Endothelial cell of umbilical vein (primary cell): ENCODE measurements at places on chromosomes 1 and 21. TPM values are rescaled to one million over a fixed set of nuclear protein-coding genes. Genes with fewer than 3 reads are reported as not detected.

Gene TRIM67
- total RNA-seq: not detected in 2 replicates

GRCh38 chr1:226425004-226425378 lies 17.1 kb upstream of the PARP1 start:
- DNase-seq: no peak

DNA sequence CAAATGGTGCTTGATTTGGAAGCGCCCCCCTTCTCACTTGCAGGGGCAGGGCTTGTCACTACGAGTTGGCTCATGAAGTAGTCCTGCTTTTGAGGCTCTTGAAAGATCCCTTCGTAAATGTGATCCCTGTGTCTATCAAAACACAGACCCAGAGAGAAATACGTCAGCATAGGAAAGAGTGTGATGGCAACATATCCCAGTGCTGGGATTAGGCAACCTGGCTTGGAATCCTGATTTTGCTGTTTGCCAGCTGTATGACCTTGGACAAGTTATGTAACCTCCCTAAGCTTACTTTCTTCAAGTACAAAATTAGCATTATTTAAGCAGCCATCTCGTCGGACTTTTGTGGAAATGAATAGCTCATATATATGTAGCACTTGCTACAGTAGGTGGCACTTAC lies 228.4 kb downstream of the ATG4C start:
- DNase-seq: no peak

Gene CD5L
- not detected in 2 replicates for total RNA-seq

Gene OPTC
- total RNA-seq: not detected in 2 replicates

- no peak for DNase-seq
Observed at GRCh38 chr21:34907461-34908418, 141.4 kb downstream of the RUNX1 start.

DNA sequence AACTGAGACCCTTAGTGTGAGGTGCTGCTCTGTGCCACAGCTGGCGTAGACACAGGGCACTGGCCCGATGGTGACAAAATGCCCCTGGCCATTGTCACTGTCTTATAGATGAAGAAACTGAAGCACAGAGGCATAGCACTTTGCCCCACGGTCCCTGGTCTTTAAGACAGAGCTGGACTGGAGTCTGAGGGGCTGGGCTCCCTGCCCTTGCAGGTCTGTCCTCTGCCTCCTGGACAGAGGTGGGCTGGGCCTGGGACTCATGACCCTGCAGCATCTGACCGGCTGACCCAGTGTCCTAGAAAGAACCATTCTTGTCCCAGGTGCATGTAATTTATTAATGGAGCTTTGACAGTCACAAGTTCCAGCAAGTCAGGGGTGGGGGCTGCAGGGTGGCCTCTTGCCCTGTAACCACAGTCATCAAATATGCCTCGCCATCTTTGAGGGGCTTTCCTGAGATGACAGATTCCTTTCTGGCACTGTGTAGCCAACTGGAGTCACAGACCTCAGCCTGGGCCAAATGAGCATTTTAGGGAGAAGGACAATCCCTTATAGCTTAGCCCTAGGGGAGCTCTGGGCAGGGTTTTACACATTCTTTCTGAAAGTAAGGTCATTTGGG lies 6.1 kb downstream of the SLFNL1 start:
- DNase-seq: no peak

GRCh38 chr1:187460093-187460492 lies 631.3 kb downstream of the PLA2G4A start:
- no peak for DNase-seq

DNA sequence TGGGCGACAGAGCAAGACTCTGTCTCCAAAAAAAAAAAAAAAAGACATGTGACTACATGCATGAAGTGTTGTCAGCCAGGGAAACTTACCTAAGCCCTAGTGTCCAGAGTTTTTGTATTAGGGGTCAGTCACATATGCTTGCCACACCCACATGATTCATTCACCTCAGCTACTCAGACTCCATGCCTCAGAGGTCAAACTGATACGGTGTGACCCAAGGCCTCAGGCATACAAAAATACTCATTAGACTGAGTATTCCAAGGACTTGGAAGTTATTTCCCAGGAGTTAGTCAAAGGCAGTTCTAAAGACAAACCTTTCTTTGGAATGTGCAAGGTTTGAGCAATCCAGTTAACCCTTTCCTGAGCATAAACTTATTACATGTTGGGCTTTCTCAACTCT lies 6.3 kb upstream of the TRIM33 start:
- no peak for DNase-seq

- DNase-seq: no peak
Observed at GRCh38 chr1:162893612-162893908, 32.6 kb upstream of the CCDC190 start.

DNA sequence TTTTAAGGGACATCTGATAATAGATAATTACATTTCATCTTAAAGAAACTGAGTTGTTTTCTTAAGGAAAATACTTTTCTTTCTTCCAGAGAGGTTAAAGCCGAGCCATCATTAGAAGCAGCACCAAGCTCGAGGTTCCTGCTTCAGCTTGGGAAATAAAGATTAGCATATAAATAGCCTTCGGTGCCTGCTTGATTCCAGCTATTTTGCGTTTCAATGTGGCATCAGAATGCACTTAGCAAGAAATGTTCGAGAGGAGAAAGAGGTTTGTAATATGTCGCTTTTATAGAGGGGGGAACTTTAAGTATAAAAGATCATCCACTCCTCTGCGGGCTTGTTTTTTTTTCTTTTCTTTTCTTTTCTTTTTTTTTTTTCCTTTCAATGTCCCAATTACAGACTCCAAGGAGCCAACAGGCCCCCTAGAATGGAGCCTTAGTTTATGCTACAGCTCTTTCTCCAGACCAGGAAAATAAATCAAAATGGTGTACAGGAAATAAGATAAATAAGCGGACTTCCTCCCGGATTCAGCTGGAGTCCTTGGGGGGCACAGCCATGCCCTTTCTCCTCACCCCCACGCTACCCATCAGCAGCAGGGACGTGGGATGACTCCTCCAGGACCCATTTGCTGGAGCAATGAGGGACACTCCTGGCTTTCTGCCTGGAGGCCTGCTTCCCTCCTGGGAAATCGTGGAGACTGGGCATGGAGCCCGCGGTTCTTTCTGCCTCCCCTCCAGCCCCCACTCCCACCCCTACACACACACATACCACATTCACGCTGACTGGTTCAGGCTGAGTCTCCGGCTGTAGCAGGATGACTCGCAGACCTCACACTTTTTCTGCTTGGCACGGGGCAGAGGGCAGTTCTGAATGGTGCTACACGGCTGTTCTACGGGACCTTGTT lies 131.6 kb downstream of the RRAGC start:
- DNase-seq: peak; percentile 99

Gene PCNX2
- 6.6 and 7.6 TPM in 2 replicates for total RNA-seq

Gene OR10Z1
- not detected in 2 replicates for total RNA-seq

DNA sequence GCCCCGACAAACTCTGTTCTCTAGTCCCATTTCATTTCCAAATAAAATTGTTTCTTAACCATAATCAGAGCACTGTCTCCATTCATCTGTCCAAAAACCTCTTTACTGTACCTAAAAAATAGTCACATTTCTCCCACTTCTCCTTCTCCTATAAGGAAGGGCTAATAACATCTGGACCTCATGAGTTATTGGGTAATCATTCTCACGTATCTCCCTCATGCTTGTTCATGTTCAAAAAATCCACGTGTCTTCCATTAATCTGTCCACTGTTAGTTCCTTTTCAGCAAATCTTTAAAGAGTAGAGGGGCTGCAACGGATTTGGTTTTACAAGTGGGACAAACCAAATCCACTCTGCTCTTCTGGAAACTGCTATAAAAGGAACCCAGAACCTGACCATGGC lies 1418.8 kb downstream of the MRPL39 start:
- DNase-seq: no peak

Gene PLCH2
- total RNA-seq: 0.31 and 0.32 TPM in 2 replicates

DNA sequence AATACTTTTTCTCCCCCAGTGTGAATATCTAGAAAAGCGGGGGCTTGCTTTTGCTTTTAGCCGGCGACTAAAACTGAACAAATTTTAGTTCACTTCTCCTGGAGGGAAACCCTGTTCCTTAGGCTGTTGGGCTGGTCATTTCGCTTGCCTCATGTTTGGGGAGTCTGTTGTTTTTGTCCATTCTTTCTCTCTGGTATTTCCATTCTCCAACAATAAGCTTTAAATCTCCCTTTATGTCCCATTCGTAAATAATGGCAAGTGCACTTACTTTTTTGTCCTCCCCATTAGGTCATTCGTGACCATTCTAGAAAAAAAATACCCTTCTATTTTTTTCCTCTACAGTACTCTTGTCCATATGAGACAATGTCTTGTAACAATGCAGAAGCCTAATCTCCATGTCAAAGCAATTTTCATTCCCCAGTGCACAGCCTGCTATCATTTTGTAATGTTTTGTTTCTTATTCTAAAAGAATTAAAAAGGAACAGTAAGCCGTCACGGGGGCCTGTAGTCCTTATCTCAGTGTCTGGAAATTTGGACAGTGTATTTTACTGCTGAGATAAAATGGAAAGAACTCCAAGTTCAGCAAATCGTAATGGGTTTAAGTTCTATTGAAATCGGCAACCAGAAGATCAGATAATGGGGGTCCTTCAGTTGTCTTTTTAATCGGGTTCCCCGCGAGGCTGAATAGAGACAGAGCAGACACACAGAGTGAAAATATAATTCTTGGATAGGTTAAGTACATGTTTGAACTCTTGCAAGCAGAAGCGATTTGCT lies 21.8 kb downstream of the PROX1 start:
- DNase-seq: no peak

GRCh38 chr21:32886339-32886738 lies 114.8 kb upstream of the PAXBP1 start:
- DNase-seq: no peak

GRCh38 chr1:96465441-96465840 lies 256.1 kb upstream of the PTBP2 start:
- DNase-seq: no peak

- DNase-seq: no peak
Observed at GRCh38 chr1:87291107-87291506, 37.6 kb upstream of the LMO4 start.

- peak; percentile 85 for DNase-seq
Observed at GRCh38 chr1:68120136-68120791, 69.8 kb upstream of the DIRAS3 start.

GRCh38 chr1:199723250-199723956 lies 304.1 kb upstream of the NR5A2 start:
- peak; percentile 22 for DNase-seq

Gene SAMD13
- total RNA-seq: 3.9 and 4.8 TPM in 2 replicates

DNA sequence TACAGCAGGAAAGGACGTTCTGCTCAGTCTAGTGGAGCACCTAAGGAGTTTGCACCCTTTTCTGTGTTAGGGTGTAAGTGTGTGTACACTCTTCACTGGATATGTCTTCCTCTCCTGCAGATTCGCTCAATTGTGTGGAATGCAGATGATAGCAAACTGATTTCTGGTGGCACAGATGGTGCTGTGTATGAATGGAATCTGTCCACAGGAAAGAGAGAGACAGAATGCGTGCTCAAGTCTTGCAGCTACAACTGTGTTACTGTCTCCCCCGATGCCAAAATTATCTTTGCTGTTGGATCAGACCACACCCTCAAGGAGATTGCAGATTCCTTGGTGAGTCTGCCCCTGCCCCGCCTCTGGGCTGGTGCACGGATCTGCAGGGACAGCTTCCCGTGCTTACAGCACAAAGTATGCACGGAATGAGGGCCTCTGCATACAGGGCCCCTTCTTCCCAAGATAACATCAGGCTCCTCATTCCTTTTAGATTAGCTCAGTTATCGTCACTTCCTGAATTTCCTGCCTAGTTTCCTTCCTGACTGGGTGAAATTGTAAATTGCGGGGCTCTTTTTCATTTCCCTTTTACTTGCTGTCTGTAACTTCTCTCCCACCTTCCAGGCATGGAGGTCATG lies 34.6 kb downstream of the CFAP57 start:
- no peak for DNase-seq

- no peak for DNase-seq
Observed at GRCh38 chr1:209624558-209625549, 27.4 kb downstream of the LAMB3 start.

DNA sequence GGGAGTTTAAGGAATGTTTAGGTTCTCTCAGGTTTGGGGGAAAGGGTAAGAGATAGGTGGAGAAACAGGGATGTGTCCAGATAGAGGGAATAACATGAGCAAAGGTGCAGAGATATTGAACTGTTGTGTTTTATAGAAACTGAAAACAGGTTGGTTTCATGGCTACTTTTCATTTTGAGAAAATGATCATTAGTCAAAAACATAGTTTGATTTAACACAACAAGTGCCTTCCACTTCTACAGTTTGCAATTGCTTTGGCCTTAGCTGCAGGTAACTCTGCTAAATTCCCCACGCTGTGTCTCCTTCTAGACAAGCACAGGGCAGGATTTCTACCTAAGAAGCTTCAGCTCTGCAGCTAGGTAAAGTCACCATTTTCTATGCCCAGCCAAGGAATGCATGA lies 124.9 kb downstream of the RGS2 start:
- no peak for DNase-seq

DNA sequence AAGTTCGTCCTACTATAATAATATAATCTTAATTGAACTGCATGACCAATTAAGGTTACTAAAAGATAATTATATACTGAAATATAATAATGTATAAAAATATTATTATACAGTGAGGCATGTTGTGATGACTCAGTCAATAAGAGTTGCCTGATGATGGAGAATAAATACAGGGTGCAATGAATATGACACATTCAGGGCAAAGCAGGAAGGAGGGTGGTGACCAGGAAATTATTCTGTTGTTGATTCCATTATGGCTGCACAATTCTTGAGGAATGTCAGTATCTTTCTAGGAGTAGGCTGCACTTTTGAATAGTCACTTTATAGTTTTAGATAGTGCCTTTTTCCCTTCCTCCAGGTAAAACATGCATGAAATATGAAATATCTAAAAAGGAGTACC lies 46.4 kb upstream of the RGS21 start:
- peak; percentile 80 for DNase-seq

DNA sequence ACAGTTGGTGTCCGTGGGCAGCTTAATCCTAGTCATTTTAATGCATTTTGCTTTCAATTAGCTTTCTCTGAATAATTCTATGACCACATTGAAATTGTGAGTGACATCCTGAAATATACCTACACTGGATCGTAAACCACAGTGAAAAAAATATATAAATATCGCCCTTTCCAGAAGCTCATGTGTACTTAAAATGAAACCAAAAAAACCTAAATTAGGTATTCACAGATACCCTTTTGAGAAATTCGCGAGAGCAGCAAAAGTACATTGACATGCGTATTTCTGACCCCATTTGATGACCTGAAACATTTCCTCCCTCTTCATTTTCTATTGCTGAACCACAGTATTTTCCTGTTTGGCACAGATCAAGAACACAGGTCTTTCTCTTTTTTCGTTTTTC lies 253.8 kb downstream of the LTN1 start:
- peak; percentile 26 for DNase-seq

Gene LEPROT
- total RNA-seq: 71.7 and 80.6 TPM in 2 replicates

Gene SLC2A1
- 38.7 and 42.2 TPM in 2 replicates for total RNA-seq

- peak; percentile 89 for DNase-seq
Observed at GRCh38 chr1:113684153-113684541, 75.1 kb downstream of the PHTF1 start.

DNA sequence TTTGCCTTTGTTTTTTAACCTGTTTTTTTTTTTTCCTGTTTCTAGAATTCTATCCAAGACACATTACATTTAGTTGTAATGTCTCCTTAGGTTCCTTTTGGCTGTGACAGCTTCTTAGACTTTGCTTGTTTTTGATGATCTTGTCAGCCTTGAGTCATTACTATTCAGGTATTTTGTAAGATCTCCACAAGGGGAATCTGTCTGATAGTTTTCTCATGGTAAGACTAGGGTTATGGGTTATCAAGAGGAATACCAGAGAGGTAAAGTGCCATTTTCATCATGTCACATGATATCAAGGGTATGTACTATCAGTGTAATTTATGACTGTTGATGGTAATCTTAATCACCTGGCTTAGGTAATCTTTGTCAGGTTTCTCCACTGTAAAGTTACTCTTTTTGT lies 99.1 kb upstream of the GFI1 start:
- DNase-seq: no peak
